ENCODE measurements at places on chromosomes 4 and X.

- DNase-seq = no peak
Measured at GRCh38 chr4:94486372-94486801, 34.6 kb downstream of the PDLIM5 start.

GRCh38 chrX:27767387-27767786, 40.4 kb upstream of the MAGEB10 start:
- no peak for DNase-seq

DNA sequence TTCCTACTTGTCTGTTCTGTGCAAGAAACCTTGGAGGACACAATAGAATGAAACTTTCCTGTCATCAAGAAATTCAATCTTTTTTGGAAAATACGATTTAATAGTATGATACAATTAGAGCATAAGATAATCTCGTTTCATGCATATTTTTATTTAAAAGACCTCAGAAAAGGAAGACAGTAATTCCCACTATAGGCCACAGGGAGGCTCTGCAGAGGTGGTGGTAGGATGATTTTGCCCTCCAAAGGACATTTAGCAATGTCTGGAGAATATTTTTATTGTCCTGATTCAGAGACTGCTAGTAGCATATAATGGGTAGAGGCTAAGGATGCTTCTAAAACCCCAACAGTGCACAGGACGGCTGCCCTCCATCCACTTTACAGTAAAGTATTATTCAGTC, 68.7 kb downstream of the PAK3 start:
- no peak for DNase-seq

GRCh38 chrX:22273714-22274317, 1.1 kb downstream of the CBLL2 start:
- no peak for DNase-seq

GRCh38 chr4:156677656-156678055, 293.9 kb downstream of the PDGFC start:
- DNase-seq = no peak

GRCh38 chr4:56658528-56658927, 22.6 kb downstream of the HOPX start:
- no peak for DNase-seq

GRCh38 chrX:12901486-12901885, 4.9 kb upstream of the TLR8 start:
- peak; percentile 52 for DNase-seq

DNA sequence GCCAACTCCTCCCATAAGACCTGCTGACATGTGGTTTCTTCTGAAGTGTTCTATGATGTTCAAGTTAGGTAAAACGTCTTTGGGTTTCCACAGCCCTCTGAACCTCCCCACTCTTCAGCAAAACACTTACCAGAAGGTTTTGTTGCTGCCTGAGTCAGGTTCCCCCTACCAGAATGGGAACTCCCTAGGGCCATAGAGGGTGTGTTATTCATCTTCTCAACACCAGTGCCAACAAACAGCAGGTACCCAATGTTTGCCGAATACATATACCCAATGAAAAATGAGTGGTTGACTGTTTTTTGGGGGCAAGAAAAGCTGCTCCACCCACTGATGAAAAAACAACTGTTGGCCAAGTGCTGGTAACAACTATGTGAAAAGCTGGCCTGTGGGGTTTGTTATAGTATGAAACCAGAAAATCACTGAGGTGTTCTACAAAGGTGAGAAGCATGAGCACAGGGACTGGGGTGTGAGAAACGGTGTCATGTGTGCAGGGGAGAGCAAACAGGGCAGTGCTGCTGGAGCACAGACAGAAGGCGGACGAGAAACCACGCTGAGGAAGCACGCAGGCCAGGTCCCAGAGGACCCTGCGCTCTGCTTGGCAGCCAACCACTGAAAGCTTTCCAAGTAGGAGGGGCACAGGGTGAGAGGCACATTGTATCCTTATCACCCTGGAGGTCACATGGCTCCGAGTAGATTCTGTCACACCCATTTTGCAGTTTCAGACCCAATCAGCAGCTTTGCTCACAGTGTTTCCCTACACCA, 28.8 kb downstream of the ATP8A1 start:
- peak; percentile 82 for DNase-seq

DNA sequence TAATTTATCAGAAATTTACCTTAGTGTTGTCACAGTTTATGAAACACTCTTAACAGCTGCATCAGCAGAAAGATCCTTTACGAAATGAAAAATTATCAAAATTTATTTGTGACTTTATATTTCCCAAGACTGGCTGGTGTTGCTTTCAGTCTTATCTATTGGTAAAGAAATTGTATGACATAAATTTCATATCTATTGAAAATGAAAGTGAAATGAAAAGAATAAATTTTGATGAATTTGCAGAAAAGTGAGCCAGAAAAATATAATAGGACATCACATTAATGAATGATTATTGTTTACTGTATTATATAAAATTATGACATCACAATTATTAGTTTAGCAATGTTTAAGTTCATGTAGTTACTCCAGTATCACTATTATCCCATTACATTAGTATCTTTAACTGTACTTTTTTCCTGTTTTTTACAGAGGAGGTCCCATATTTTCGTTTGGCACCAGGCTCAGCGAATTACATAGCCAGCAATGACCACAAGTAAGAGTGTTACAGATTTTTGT, 13.2 kb upstream of the TMEM165 start:
- no peak for DNase-seq

DNA sequence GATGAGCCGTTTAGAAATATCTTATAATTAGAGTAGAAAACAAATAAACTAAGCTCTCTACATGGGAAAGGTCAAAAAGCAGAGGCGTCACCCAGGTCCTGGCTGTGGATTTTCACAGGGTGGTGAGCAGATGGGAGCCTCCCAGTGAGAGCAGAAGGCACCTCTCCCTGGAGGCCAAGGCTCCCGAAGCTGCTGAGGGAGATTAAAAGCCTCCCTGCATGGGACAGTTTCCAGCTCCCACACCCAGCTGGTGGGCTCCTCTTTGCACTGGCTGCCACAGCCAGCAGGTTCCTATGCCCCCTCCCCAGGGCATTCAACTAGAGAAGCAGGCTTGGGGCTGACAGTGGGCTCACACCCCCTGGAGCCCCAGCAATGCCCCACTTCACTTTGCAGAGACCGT, 55.2 kb upstream of the TBC1D9 start:
- no peak for DNase-seq

GRCh38 chr4:132540797-132541196, 608.3 kb upstream of the PCDH10 start:
- no peak for DNase-seq

GRCh38 chr4:136751556-136751955, 780.7 kb downstream of the PCDH18 start:
- DNase-seq = no peak

Measured in Ammon's horn (tissue), 1 donor.